Lung (tissue), 17 donors: ENCODE measurements at places on chromosomes 1 and 21. TPM values are rescaled to one million over a fixed set of nuclear protein-coding genes. Genes with fewer than 3 reads are reported as not detected.
A peak's percentile ranks its signal among the peaks of the same experiment; 100 is the strongest.

The PLA2G2A gene
- total RNA-seq: 1.8 TPM

The ZBTB18 gene
- 21.0 TPM for total RNA-seq

The ORC1 gene
- 2.5 TPM for total RNA-seq

DNA sequence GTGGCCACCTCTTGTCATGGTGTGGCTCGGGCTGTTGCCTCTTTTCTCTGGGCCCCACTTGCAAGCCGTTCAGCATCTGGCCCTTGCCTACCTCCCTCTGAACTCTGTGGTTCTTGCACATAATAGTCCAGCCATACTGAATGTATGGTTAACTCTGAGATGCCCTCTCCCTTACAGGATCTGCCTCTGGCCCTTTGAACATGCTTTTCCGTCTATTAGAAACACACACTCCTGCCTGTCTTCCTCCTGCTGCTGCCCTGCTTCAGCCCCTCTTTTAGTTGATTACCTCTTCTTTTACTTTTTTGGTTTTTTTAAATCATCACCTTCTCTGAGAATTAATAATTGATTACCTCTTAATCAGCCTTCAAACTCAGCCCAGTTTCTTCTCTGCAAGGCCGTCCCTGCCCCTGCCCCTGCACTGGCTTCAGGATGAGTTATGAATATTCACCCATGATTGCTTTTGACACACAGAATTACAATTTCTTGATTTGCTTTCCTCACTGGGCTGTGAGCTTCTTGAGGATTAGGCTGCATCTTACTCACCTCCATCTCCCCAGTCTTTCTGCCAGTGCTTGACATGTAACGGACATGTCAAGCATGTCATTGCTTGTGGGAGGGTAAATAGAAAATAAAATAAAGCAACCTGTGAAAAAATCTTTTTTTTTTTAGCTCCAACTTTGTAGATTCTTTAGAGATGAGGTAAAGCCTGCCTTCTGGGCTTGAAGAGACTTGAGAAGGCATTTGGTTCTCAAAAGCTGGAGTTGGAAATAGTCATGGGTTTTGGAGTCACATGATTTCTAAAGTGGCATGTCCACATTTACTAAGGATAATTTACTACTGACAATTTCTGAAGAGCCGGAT is 158.3 kb downstream of the PLXNA2 start:
- DNase-seq: no peak

DNA sequence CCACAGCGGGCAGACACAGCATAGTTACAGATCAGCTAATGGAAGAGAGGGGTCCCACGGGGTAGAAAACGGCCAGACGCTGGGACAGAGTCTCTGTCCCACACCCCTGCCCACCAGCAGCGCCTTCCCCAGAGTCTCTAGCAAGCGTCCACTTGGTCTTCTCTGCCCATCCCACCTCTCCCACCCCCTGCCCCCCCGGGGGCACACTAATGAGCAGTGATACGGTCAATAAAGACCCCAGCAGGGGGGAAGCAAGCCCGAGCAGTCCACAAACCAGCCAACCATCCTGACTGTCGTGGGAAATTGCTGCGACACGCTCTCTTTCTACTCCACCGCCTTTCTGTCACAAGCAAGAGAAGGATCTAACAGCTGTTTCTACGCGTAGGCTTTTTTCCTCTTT is 374.7 kb downstream of the NPHP4 start:
- DNase-seq: no peak

DNA sequence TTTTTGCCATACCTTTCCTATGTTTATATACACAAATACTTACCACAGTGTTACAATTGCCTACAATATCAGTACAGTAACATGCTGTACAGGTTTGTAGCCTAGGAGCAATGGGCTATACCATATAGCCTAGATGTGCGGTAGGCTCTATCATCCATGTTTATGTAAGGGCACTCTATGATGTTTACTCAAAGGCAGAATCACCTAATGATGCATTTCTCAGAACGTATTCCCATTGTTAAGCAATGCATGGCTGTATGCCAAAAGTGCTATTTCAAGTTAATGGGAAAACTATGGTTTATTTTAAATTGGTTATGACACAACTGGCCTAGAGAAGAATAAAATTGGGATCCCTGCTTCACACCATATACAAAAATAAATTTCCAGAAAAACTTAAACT is 36.9 kb upstream of the DISP1 start:
- DNase-seq: no peak

DNA sequence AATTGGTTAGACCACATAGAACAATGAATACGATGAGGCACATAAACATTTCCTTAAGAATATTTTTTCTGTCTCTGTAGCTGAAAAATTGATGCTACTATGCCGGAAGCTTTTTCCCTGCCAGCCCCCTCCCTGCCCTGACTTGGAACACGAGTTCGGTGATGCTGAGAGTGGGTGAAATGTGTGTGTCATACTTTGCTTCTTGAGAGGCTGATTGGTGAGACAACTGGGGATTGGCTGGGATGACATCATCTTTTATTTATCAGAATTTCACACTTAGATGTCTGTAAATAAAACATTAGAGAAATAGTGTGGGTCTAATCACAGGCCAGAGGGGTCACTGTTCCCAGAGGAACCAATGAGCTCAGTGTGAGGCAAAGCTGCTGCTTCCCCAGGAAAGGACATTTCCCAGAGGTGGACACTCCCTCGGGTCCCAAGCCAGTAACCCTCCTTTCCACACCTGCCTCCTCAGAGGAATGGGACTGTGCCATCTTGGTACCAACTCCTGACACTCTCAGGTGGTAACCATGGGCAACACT is 195.4 kb upstream of the C1orf174 start:
- DNase-seq: no peak

DNA sequence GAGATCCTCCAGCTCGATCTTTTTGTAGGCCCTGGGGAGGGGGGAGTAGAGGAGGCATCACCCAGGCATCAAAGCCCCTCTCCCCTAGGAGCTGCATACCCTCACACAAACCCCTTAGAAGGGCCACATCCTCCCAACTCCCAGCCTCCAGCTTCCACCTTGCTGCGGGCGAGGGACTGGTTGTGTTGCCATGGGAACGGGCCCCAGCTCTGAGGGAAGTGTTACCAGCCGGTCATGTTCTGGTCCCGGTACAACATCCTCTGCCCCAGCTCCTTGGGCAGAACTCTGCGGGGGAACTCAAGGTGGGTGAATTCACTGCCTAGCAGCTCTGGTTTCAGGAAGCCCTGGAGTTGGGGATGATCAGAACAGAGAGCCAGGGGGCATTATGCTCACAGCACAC is 4.1 kb downstream of the PPM1J start:
- no peak for DNase-seq

GRCh38 chr1:160544647-160545046 is 21.6 kb upstream of the SLAMF6 start:
- DNase-seq: no peak

DNA sequence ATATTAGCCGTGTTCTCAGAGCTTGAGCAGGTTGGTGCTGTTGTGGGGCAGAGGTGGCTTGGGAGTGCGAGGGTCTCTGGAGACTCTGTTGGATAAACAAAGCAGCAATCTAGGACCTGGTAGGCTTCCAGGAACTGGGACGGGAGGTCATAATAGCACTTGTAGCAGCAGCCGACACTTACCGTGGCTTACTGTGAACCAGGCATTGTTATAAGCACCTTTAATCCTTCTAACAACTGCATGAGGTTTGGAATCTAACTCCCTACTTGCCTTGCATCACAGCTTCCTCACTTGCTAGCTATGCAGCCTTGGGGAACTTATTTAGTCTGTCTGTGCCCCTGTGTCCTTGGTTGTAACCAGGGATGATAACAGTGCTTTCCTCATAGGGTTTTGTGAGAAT is 94.9 kb downstream of the NAV1 start:
- DNase-seq: no peak

DNA sequence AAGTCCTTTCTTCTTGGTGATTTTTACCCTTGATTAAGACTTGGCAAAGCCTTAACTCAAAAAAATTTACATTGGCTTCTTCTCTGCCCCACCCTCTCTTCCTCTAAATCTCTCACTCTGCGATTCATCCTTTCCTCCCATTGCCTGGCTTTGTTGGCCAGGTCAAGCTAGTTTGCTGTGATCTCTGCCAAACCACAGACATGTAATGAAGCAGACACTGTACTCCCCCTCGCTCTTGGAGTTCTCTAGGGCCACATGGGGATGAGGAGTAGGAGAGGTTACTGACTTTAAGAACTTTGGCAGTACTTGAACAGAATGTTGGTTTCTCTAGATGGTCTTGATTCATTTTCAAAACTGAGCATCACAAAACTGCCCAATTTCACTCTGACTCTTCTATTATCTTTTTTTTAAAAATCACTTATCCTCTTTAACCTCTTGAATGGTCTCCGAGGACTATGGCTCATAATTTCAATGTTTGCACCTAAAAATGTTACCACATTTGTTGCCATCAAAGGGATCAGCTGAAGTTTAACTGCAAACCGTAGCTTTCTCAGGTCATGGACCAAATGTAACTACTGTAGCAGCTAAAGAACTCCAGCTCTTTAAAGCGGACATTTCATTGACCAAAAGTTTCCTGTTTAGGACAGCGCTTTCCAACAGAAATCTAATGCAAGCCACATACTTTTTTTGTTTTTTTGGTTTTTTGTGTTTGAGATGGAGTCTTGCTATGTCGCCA is 62.7 kb upstream of the IPO9 start:
- DNase-seq: peak; percentile 43

- DNase-seq: peak; percentile 68
Measured at GRCh38 chr1:86140281-86140880, 16.2 kb downstream of the COL24A1 start.
